ENCODE measurements at places on chromosomes 5 and 9.
A peak's percentile ranks its signal among the peaks of the same experiment; 100 is the strongest.

- DNase-seq: peak; percentile 75
Measured at GRCh38 chr9:34899535-34900158, 58.4 kb upstream of the PHF24 start.

- DNase-seq: no peak
Measured at GRCh38 chr5:139635606-139636206, 12.4 kb upstream of the CXXC5 start.

DNA sequence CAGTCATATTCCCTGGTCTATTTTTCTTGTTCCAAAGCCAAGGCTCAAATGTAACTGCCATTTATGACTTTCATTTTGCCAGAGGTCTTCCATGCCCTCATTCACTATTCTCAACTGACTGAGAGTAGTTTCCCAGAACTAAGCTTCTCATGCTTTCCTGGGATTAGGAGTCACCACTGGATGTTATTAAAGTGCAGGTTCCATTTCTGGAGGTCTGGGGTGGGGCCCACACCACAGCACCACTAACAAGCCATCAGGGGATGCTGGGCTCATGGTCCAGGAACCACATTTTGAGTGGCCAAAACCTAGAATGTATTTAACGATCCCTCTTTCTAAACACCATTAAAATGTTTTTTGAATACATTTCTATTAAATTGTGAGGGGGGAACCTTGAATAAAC, 677.6 kb downstream of the SEMA5A start:
- DNase-seq: no peak

DNA sequence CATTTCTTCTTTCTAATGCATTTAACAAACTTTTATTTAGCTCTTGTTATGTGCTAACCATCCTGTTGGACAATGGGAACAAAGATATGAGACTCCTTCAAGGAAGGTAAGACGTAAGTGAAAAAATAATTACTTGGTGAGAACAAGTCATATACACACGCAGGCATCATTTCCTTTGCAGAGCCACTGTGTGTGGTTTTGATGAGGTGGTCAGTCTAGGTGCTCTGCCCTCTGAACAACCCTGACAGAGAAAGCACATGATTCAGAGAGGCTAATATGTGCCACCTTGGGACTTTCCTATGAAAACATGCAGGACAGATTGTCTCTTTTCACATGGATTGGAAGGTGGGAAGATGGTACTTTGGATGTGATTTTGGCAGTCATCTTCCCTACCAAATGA, 1162.5 kb upstream of the DMAC1 start:
- no peak for DNase-seq

- no peak for DNase-seq
Measured at GRCh38 chr5:178201221-178201926, 3.0 kb upstream of the HNRNPAB start.

DNA sequence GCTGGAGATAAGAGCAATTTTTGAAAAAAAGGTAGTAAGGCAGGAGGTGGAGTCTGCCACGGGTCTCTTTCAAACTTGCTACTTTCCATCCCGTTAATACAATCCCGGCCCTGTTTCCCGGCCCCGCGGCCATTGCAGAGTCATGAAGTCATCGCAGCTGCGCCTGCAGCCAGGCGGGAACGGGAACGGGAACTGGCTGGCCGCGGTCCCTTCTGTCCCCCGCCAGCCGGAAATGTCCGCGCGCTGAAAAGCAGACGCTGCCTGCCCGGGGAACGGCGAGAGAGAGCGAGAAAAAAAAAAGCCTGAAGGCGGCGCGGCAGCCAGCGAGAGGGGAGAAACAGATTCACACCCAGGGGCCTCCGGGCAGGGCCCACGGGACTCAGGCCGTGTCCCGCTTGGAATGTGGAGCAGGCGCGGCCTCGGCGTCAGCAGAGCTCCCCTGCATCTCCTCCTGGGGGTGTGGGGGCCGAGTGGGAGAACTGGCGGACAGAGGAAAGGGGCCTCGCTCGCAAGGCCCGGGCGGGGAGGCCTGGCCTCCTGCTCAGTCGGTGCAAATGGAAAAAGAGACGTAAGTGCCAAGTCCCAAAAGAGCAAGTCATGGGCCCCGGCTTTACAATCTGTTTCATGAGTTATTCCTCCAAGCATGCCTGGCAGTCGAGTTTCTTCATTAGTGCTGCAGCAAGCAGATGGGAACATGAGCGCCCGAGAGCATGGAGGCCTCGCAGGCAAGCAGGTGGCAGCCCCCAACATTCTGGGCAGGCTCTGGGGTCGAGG, 201.2 kb upstream of the GAS1 start:
- DNase-seq: no peak

DNA sequence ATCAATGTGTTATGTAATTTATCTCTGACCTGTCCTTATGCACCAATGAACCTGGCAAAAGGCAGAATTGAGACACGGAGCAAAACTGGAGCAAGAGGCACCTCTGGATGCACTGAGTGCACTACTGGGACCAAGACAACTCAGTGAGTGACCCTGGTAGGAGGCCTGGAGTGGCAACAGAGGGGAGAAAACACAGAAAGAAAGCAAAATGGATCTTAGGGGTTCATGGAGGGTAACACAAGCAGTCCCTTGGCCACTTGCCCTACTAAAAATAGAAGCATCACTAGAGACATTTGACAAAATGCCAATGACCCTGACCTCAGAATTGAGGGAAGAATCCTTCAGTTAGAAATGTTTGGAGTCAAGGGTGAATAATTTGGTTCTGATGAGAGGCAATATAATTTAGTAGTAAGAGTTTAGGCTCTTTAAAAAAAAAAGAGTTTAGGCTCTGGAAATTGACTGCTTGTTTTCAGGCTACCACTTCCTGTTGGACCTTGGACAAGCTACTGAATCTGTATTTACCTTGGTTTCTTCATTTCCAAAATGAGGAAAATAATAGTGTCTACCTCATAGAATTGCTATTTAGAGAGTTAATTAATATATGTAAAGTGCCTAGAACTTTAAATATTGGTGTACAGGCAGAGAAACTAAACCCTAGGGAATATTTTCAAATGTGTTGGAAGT, 234.9 kb upstream of the TARS1 start:
- no peak for DNase-seq

GRCh38 chr5:58182287-58182841, 277.5 kb downstream of the PLK2 start:
- DNase-seq: no peak

GRCh38 chr5:127290019-127290945, at the start of gene MEGF10:
Gene MEGF10, plus strand, starts transcription at chr5:127290796. Its CDS starts 40,513 bp downstream, at chr5:127331309.
- DNase-seq: peak; percentile 19

GRCh38 chr5:171263181-171263580, 45.9 kb upstream of the TLX3 start:
- no peak for DNase-seq

GRCh38 chr5:38601863-38602298, 45.4 kb upstream of the LIFR start:
- DNase-seq: no peak

DNA sequence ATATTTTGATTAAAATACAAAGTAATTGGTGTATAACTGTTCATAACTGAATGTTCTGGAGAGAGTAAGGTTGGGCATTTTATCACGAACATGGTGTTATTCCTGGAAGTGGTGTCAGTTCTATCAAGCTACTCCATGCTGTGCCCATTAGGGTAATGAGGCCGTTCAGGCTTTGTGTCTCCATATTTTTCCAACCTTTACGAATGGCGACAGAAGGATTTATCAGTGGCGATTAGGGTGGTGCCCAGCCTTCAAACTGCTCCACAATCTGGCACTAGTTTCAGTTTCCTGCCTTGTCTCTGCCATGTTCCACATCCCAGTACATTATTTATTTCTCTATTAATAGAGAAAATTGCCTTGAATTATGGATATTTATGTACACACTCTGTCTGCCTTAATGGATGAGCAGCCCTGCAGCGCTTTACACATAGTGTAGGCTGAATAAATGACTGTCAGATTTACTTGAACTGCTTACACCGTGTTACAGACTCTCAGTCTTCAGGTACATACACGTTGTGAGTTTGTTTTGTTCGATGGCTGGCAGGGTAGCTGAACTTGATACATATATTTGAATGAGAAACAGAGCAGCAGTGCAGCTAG, 23.9 kb upstream of the TMC1 start:
- DNase-seq: no peak

DNA sequence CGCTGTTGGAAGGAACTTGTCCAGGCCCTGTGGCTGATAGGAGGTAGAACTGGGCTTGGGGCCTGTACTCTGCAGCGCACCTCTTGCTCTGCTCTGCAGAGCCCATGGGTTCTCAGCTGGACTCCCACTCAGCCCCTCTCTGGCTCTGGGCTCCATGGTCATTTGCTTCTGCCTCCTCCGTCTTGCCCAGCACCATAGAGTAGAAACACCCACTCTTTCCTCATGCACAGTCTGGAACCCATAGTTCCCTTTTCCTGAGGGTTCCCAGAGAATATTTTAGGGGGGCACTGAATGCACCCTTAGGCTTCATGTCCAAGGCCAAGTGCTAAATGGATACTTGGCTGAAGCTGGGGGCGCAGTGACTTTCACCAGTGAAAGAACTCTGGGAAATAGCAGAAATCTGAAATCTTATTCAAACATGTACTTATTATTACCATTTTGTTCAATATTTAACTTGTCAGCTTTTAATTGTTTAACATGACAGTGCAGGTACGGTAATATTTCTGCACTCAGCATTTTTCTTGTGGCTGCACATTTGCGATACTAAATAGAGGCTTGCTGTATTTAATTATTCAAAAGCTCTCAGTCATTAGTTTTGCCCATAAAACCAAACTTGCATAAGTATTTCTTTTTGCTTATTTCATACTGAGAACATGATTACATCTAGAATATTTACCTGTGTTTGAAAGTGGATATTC, 31.5 kb downstream of the GALNT12 start:
- DNase-seq: no peak

- peak; percentile 11 for DNase-seq
Measured at GRCh38 chr5:158435161-158435616, 576.2 kb upstream of the CLINT1 start.

- DNase-seq: no peak
Measured at GRCh38 chr5:9622971-9623421, 7.2 kb downstream of the TAS2R1 start.

DNA sequence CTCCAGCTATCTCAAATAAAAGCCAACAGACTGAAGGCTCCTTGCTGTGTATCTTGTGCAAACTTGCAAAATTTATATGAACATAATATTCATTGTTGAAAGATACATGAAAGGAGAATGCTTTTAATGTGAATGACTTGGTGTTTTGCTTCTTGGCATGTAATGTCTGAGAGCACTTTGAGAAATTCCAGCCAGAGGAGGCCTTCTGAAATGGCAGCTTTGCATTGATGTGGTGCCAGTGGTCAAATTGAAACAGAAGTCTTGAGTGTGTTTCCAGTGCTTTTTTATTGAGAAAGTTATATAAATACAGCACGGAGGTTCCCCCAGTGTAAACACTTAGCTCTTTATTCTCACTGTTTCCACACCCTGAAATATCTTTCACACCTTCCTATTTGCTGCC, 182.1 kb downstream of the ADCY2 start:
- DNase-seq: no peak

DNA sequence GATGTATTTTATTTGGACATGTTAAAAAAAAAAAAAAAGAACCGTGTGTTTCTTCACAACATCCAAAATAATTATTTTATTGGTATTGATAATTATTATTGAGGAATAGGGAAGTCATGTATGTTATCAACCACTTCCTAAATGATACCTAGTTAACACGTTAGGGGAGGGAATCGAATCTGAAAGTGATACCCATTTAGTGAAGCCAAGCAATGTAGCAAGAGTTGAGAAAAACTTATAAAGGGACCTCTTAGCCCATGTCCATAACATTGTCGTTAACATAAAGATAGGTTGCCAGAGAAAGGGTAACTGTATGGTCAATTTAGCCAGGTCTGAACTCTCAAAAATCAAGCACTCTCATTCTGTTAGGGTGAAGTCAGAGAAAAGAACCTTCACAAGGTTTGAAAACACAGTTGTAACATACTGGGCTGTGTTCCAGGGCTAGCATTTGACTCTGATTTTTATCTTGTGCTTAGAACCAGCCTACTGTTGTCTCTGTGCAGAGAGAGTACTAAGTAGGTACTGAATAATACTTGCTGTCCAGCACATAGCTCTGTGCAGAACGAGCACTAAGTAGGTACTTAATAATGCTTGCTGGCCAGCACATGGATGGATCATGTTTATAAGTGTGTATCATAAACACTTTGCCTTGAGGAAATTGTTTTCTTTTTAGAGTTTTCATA, 60.4 kb downstream of the GHR start:
- no peak for DNase-seq

DNA sequence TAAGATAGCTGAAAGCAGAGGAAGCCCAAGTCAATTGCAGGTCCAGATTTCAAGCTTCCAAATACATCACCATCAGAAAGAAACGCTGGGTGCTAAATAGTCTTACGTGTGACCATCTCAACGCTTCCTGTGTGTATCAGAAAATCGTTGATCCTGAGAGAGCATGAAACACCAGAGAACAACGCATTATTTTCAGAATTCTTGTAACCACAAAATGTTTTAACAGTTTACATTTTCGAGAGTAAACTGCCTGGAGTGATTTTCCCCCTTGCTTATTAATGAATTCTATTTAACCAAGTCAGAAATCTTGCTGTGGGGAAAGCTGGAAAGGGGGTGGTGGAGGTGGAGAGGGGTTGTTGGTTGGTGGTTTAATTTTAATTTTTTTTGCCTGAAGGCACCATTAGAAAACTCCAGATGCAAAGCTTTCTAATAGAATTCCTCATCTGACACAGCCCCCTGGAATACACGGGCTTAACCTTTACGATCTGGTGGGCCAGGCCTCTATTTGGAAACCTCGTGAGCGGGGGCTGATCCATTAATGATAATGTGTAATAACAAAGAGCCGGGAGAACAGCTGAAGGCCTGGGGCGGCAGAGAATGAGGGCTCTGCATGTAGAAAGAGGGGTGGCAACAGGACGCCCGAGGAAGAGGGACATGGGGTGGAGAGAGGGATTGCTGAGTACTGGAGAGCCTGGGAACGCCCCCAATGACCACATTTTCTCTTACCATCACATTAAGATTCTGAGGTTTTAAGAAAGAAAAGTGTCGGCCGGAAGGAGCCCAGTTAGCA, 124.5 kb upstream of the NFIB start:
- no peak for DNase-seq

- DNase-seq: no peak
Measured at GRCh38 chr9:31272456-31273295, 1111.8 kb upstream of the ACO1 start.

- no peak for DNase-seq
Measured at GRCh38 chr9:32587901-32588300, 14.9 kb upstream of the NDUFB6 start.

DNA sequence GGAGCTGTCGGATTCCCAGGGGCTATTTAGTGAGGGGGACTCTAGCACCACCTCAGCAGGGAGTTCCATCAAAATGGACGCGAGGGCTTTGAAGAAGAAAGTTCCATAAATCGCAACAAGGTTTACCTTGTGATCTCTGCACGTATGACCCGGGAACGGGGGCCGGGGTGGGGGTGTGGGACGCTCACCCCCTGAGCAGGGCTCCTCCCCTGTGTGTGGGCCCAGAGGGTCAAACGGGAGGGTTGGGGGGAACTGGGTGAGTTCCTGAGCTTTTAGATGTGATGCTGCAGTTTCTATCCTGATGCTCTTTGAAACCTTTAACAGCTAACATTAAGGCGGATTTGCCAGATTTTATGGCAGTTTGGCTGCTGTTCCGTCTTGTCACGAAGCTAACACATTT, 18.9 kb upstream of the LRRC14B start:
- DNase-seq: no peak

All from stimulated activated CD4-positive, alpha-beta T cell treated with anti-CD3 and anti-CD28 coated beads, Interleukin-2, amount 100 ng/mL, for 48 hours (primary cell).